ENCODE measurements at places on chromosomes 5 and 9.

GRCh38 chr5:119016125-119016774, 27.9 kb upstream of the DTWD2 start:
- no peak for DNase-seq

GRCh38 chr9:93031629-93032430, 26.7 kb upstream of the SUSD3 start:
- no peak for DNase-seq

- peak; percentile 86 for DNase-seq
These were observed 35.8 kb upstream of the PIP5K1B start for GRCh38 chr9:68669218-68669617.

DNA sequence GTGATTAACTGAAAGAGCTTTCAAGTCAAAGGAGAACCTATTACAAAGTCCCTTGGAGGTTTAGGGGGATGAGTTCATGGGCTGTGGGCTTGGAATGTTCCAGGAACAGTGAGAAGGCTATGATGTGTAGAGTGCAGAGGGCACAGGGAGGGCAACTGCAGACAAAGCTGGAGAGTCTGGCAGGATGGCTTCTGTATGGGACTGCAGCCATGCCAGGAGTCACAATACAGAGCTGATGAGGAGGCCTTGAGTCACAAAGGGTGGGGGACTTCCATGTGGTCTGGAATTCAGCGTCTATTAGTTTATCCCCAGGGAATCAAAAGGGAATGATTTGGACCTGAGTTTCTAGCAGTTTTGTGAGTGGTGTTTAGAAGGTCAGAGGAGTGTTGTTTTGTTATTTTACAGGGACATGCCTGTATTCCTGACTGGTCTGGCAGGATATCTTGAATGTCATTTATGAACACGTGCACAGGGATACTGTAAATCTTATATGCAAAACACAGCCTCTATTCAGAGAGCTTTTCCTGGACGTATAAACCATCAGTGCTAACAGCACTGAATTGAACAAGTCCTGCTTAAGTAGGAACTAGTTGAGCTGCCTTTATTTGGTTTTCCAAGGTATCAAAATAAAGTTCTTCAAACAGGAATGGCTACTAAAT, 14.3 kb upstream of the TEK start:
- DNase-seq, result no peak

DNA sequence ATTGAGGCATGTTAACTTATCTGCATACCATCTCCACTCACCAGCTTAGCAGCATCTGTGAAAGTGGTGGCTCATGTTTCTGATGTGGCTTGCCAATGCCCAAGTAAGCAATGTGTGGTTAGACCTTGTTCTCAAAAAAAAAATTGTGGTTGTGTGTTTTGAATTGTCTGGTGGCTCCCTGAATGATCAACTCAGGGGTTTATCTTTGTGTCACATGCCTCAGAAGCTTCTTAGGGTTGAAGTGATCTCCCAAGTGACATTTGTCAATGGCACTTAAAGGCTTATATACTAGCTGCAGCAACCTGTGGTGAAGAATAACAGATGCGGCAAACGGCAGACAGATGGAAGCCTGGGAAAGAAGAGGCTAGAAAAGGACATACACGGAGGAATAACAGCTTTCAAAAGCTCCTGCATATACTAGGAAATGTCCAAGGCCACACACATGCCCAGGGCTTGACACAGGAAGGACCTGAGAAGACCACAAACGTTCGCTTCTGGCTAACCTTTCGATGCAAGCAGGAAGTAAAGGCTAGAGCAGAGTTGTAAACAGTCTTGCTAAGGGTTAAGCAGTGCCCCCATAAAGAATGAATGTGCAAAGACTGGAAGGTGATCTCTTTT, 42.2 kb upstream of the FSD1L start:
- peak; percentile 33 for DNase-seq

GRCh38 chr9:107942856-107943255, 453.3 kb upstream of the KLF4 start:
- DNase-seq, result no peak

GRCh38 chr5:151164687-151165392, 7.3 kb upstream of the ANXA6 start:
- DNase-seq, result peak; percentile 27

DNA sequence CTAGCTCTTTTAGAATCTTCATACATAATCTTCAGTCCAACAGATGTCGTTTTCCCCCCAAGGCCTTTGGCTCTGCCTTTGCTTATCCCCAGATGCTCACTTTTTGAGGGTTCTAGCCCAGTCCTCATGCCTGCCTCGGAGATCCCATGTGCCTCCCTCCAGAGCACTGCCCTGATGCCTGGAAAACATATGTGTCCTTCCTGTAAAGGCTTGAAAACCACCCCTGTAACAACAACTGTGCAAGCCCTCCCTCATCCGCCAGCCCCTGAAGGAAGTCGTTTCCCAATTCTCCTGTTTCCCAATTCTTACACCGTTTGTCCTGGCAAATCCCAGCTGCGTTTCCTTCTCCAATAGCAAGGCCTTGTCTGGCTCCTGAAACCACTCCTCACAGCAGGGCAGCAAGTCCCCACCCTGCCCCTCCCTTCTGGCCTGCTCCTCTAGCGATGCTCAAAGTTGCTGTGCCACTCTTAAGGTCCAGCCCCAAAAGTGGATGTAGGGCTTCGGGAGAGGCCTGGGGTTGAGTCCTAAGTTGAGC, 52.2 kb downstream of the SLC36A1 start:
- DNase-seq, result no peak

DNA sequence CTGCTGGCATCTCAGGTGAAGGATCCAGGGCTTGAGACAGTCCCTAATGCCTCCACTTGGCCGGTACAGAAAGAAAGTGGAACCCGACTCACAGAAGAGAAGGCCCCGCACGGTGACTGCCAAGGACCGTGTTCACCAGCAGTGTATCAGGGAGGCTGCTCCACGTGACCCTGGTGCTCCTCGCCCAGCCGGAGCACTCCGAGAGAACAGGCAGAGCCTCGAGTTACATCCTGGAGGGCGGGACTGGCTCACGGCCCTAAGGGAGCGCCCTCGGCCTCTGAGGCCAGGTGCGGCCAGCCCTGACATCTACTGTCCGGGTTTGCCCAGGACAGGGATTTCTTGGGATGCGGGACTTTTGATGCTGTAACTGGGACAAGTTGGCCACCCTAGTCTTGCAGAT, 104.0 kb upstream of the SARDH start:
- DNase-seq, result peak; percentile 61

GRCh38 chr5:144139586-144139985, 30.9 kb downstream of the YIPF5 start:
- DNase-seq, result no peak

DNA sequence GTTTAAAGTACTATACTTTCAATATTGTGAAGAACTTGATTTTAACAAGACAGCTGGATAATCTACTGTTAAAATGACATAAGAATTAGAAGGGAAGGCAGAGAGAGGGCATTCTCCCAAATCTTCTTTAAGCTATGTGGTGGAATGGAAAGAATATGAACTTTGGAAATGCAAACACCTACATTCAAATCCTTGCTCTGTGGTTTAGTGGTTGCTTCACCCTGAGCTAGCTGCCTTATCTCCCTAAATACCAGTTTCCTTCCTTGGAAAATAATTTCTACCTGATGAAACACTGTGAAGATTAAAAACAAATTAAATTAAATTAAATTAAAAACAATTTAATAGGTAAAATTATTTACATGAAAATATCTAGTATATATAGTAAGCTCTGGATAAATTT, 98.5 kb downstream of the GPR21 start:
- DNase-seq, result no peak

- DNase-seq, result no peak
These were observed 543.9 kb upstream of the SEMA6A start for GRCh38 chr5:117118499-117118898.

DNA sequence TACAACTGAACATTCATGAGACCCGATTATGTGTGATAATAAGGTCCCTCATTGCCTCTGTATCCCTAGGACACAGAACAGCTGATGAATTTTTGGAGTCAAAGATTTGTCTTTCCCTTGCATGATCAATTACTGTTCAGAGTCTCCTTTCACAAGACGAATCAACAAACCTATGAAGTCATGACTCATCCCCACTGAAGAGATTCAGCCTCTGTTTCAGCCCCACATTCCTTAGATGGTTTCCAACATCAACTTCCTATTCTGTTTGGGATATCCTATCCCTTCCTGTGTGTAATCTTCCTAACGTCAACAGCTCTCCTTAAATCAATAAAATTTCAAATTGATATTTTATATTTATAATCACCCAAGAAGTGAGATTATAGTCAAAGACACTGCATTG, 199.0 kb downstream of the DNAH5 start:
- DNase-seq, result no peak

DNA sequence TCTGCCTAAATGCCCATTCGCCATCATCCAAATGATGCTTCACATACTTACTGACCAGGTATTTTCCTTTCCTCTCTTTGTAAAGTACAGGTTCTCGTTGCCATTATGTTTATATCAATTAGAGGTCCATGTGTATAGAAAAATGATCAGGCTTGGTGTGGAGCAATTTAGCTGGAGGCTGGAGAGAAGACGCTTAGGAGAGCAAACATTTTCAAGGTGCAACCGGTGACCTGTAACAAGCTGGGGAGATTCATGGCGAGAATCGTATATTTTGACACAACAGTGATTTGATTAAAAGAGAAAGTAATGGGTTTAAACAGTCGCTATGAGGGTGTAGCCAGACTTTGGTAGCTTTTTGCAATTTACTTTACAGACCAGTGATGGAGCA, 170.9 kb upstream of the TBCA start:
- DNase-seq, result peak; percentile 35

DNA sequence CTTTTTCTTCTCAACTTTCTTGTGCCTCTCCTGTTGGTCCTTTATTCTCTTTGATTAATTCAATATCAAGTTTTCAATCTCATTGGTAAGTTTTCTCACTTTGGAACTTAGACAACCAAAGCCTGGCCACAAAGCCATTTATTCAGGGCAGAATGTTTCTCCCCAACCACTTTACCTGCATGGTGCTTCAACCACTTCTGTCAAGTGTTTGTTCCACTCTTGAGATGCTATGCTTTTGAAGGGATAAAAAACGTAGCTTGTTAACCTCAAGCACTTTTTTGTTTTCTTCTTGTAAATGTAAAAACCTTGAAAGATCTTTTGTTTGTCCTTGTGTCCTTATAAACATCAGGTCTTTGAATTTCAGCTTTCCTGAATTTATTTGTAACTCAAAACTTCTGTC, 966.7 kb downstream of the MAT2B start:
- DNase-seq, result no peak

DNA sequence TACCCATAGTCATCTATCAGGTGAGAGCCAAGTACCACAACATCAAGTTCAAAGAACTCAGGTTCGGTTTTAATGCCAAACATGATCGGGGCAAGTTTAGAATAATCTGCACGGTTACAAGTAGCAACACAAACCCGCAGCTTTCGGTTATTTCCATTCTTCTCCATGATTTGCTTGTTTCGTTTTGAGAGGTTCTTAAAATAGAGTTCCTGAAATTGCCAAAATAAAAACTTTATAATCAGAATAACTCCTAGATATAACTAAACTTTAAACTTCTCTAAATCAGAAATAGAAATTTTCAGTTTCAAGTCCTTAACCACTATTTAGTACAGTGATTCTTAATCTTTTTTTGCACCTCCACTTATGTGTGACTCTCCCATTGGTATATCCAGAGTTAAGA, 9.1 kb downstream of the GNE start:
- no peak for DNase-seq

DNA sequence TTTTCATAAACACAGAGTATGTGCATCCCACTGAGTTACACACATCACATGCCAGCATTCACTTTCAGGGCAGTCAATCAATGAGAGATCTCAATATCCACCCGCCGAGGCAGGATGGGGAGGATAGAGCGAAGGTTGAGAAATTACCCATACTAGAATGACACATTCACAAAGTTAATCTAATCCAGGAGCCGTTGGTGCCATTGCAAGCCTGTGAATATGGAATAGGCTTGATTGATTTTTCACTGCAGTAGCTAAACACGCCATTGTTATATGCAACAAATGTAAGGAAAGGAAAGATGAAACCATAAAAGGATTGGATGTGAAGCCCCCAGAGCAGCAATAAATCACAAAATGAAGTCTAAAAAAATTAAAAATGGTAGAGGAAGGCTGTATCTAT, 167.9 kb upstream of the GPR151 start:
- DNase-seq, result no peak

DNA sequence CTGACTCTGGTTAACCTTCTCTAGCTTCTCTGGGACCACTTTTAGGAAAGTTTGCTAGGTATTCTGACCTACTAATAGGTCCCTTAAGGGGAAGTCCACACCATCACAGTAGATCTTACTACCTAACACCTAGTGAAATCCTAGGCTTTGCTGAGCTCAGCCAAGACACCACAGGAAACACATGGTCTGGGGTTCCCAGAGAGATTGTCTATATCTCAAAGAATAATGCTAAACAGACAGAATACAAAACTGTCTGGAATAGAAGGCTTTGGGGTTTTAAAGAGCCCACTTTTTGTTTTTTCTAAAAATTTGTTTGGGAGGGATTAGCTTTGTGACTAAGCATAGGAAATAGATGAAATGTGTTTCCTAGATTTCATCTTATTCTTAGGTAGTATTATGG, 395.1 kb downstream of the ARHGEF28 start:
- DNase-seq, result no peak

DNA sequence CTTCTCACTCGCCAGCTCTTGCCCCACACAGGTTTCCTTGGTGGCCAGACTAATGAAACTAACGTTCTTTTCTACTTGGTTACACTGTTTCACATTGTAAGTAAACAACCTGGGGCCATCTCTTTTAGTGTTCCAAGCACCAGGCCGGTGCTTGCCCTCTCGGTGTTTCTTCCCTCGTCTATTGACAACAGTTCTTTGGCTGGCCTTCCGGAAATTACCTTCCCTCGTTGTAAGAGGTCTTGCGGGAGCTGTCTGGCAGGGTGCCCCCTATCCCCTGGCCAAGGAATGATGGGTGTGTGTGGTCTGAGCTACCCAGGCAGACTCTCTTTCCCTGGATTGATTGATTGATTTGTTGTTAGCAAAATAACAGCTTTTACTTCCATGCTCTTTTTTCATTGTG, 918 bp upstream of the MYMK start:
- no peak for DNase-seq

DNA sequence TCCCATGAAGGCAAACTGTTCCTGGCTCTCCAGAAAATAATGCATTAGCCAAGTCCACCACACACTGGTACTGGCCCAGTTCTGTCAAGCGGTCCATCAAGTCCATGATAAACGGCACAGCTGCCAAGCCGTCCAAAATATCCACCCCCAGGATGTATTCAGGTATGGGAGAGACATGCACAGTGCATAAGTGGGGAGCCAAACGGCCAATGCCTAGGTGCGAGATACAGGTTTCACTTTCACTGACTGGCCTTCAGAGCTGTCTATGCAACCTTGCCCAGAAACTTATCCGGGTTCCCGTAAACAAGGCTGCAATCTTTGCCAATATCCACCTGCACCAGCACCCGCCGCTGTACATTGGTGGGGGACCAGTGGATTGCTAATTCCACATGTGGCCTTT, 795.8 kb downstream of the EFNA5 start:
- DNase-seq, result peak; percentile 40

DNA sequence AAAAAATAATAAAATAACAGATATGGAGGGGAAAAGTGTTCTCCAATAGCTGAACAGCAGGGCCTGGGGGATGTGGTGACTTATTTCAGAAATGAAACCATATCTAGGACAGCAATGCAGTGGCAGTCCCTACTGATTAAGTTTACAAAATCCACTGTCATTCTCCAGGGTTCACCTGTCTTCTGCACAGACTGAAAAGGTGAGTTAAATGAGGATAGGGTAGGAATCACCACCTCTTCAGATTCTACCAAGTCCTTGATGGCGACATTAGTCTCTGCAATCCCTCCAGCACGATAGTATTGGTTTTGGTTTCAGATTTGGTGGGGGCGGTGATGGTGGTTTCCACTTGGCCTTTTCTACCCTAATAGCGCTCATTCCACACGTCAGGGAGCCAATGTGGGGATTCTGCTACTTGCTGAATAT, 32.3 kb upstream of the NPM1 start:
- DNase-seq, result no peak

- DNase-seq, result no peak
These were observed 13.6 kb downstream of the ROPN1L start for GRCh38 chr5:10455277-10455670.

All from NCI-H2029 treated with DMSO at 0.1 percent for 48 hours (cell line).